ENCODE measurements at places on chromosomes 3 and 15.

- no peak for DNase-seq
These were observed 2.9 kb downstream of the CTNNB1 start for GRCh38 chr3:41202075-41202833.

DNA sequence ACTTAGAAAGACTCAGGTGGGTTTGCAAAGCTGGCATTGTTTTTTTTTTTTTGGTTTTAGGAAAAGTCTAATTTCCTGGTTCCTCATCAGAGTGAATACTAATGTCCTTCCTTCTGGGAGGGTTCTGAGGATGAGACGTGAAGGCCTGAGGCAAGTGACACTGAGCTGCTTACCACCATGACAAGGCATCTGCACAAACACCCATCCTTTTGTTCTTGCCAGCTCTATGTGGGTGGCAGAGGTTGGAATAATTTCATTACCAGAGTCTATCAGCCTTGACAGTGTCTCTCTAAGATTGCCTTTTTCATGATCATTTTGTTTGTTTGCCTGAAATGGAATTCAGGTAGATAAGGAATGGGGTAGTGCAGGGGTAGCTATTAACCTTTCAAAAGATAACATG is 17.1 kb downstream of the RTP4 start:
- no peak for DNase-seq

DNA sequence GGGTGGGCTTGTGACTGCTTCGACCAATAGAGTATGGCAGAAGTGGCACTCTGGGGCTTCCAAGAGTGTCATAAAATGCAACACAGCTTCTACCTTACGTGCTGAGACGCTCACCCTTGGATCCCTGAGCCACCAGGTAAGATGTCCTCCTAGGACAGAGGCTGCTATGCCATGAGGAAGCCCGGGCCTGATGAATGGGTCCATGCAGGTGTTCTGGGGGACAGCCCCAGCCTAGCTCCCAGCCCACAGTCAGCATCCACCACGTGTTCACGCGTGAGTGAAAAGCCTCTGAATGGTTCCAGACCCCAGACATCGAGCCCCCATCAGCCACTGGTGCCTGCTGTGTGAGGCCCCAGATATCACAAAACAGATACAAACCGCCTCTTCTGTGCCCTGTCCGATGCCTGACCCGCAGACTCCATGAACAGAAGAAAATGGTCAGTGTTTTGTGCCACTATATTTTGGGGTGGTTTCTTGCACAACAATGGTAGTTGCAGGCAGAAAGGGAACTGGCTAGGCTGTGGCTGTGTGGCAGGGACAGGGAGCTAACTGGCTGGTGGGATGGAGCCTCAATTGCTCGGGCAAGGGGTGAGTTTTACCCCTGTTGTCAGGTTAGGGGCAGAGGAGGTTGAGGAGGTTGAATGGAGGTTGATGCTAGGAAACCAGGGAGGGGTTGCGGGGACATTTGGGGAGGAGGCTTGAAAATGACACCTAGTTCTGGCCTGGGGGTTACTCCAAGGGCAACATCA is 92.2 kb downstream of the LINGO1 start:
- no peak for DNase-seq

DNA sequence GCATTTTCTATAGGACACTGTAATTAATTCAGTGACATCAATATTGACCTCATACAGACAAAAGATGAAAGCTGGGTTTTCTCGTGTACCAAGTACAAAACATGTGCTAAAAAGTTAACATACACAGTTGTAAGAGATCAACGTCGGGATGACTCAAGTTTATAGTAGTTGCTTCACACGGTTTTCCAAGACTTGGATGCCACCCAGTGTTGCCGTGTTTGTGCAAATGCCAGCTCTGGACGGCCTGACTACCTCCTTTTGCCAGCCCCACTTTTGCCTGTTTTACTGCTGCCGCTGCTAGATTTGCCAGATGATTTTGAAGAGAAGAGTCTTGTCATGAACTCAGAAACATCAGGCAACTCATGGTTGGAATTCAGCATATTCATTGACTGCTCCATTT is 17.6 kb downstream of the EMC7 start:
- DNase-seq: no peak

DNA sequence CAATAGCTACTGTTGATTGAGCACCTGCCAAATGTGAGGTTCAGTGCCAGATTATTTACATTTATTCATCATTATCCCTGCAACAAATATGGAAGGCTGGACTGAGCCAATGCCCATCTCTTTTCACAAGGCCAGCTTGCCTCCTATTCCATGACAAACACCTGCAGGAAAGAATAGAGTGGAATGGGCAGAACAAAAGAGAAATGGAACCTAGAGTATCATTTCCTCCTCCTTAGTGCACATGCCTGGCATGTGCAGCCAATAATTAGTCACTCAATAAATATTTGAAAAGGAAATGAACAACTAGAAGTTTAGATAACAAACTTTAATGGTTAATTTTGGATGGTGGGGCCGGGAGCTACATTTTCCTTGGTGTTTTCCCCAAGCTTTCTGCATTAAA is 61.4 kb upstream of the MYRIP start:
- no peak for DNase-seq

DNA sequence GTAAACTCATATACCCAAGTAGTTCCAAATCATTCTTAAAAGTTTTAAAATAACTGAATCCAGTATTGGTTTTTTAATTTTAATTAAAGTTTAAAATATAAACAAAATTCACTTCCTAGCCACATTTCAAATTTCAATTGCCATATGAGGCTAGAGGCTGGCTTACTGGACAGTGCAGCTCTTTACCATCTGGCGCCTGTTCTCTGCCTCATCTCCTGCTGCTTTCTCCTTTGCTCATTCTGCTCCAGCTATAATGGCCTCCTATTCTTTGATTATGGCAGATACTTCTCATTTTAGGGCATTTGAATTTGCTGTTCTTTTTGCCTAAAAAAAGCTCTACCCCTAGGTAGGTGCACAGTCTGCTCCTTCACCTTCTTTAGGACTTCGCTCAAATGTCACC is 19.1 kb downstream of the ARMC8 start:
- no peak for DNase-seq

DNA sequence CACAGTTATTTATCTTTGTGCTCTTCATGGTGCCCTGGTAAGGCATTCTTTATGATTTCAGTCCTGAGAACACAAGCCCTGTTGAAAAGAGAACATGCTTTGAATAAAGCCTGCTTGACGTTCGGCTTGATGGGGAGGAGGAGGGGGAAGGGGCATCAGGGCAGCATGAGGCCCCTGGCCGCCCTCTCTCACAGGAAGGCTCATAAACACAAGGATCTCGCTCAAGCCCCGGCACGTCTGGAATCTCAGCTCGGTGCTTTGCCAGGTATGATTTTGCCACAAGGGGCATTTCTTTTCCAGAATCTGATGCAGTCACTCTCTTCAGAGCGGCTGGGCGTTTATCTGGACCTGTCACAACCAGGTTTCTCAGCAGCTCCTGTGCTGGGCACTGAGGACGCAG is 129.4 kb downstream of the DNAJB8 start:
- no peak for DNase-seq

GRCh38 chr3:133894353-133895207 is 1.1 kb downstream of the RAB6B start:
- no peak for DNase-seq

DNA sequence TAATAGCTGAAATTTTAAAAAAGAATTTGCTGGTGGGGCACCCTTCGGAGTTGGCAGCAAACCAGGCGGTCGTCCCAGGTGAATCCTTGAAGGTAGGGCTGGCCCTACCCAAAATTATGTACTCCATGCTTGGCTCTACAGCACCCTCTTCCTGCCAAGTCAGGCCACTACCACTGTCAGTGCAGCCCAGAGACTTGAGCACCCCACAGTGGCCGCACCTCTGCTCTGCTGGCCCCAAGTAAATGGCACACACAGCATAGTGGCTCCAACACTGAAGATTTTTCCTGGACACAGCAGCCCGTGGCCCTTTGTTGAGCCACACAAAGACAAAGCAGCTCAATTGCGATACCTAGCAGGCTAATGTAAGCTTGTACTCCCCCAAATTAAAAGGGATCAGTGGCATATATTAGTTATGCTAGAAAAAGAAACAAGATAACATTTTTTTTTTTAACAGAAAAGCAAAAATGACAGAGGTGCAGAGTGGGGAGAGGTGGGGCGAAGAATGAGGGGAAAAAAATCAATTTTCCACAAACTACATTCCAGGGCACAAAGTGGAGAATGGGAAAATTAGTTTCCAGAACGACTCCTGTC is 250.5 kb downstream of the UACA start:
- DNase-seq: no peak

- no peak for DNase-seq
These were observed 69.5 kb downstream of the HERC1 start for GRCh38 chr15:63764124-63764803.

DNA sequence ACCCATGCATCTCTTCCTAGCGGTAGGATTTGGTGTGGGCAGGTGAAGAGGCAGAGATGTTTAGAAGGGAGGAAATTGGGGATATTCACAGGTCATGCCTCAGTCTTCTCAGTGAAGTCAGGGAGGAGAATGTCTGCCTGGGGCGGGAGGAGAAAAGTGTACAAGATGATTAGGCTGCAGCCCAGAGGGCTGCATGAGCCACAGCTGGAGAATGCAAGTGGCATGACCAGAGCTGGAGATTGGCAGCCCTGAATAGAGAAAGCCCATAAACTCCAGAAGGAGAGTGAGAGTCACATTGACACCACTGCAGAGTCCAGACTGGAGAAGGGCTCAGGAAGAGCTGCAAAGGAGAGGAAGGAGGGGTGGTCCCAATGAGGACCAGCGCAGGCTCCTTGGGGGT is 22.6 kb downstream of the PDHB start:
- DNase-seq: no peak

GRCh38 chr15:27899583-27900285 is 199.4 kb downstream of the OCA2 start:
- no peak for DNase-seq

DNA sequence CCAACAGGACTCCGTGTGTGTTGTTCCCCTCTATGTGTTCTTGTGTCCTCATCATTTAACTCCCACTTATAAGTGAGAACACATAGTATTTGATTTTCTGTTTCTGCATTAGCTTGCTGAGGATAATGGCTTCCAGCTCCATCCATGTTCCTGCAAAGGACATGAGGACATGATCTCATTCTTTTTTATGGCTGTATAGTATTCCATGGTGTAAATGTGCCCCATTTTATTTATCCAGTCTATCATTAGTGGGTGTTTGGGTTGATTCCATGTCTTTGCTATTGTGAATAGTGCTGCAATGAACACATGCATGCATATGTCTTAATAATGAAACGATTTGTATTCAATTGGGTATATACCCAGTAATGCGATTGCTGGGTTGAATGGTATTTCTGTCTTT is 28.5 kb upstream of the TOP2B start:
- no peak for DNase-seq

GRCh38 chr15:66164788-66165187 is 88.8 kb downstream of the MEGF11 start:
- DNase-seq: no peak

DNA sequence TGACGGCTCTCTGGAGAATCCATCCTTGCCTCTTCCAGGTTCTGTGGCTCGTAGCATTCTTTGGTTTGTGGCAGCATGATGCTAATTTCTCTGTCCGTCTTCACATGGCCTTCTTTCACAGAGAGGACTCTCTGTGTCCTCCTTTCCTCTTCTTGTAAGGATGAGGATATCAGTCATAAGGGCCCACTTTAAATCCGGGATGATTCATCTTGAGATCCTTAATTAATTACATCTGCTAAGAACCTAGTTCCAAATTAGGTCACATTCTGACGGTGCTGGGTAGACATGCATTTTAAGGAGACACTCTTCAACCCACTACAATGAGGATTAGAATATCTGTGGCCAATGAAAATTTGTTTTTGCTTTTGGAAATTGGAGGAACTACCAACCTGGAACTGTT is 15.7 kb upstream of the GXYLT2 start:
- DNase-seq: no peak

- DNase-seq: no peak
These were observed 49.6 kb upstream of the PPARG start for GRCh38 chr3:12239301-12239700.

- no peak for DNase-seq
These were observed 50.1 kb downstream of the HEG1 start for GRCh38 chr3:125005676-125006075.

DNA sequence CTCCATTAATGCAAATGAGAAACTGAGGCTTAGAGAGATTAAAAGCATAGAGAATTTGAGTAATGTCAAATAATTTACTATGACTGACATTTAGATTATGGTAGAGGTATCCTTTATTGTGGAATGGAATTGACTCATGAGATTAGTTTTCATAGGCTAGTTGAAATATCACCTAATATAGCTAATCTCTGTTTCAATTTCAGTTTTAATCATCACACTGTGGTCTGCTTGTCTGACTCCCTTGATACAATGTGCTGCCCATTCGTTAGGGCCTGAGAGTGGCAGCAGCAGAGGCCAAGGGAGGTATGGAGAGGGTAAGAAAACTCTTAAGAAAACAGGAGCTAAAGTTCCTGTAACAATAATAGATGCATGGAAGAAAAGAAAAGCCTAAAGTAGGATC is 13.2 kb upstream of the ZBTB20 start:
- no peak for DNase-seq

GRCh38 chr3:37580237-37580636 is 281.4 kb upstream of the CTDSPL start:
- DNase-seq: no peak

GRCh38 chr3:9270704-9271103 is 21.3 kb upstream of the SRGAP3 start:
- DNase-seq: no peak

GRCh38 chr15:65060641-65061397 is 7.0 kb downstream of the RASL12 start:
- DNase-seq: no peak

GRCh38 chr3:40717471-40717870 is 192.7 kb downstream of the ZNF621 start:
- no peak for DNase-seq
